ENCODE measurements at places on chromosomes 2 and 18.

DNA sequence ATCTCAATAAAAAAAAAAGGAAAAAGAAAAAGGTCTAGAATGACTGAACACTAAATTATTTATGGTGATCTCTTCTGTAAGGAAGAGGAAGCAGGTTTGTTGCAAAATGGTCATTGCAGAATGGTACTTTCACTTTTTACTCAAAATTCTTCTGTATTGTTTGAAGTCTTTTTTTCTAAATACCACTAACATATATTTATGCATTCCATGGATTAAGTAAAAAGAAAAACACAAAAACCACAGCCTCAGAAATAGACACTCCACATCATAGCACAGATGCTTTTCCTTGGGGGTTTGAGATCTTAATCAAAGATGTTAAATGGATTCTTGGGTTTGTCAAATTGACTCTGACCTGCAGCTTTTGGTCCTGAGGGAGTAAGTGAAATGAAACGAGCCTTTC, 47.4 kb downstream of the RHOB start:
- DNase-seq = no peak

DNA sequence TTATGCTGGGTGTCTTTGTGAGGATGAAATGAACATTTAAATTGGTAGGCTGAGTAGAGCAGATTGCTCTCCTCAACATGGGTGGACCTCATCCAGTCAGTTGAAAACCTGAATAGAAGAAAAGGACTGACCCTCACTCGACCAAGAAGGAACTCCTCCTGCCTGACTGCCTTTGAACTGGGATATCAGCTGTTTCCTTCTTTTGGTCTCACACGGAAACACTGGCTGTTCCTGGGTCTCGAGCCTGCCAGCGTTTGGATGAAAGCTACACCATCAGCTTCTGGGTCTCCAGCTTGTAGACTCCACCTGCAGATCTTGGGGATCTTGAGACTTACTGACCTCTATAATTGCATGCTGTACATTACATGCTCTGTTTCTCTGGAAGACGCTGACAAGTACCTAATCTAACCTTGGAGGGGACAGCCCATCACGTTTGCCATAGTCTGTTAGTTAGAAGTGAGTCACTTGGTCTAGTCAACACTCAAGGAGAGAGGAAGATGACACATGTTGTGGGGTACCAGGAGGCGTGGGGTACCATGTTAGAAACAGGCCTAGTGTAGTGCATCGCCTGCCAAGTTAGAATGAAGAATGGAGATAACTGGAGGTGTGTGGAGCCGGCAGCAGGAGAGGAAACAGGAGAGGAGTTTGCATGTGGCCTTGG, 267.0 kb downstream of the MREG start:
- no peak for DNase-seq

- DNase-seq = no peak
These were observed 306.9 kb upstream of the NT5C1B start for GRCh38 chr2:18896125-18896764.

GRCh38 chr18:57004366-57005121, 142.3 kb upstream of the BOD1L2 start:
- no peak for DNase-seq

DNA sequence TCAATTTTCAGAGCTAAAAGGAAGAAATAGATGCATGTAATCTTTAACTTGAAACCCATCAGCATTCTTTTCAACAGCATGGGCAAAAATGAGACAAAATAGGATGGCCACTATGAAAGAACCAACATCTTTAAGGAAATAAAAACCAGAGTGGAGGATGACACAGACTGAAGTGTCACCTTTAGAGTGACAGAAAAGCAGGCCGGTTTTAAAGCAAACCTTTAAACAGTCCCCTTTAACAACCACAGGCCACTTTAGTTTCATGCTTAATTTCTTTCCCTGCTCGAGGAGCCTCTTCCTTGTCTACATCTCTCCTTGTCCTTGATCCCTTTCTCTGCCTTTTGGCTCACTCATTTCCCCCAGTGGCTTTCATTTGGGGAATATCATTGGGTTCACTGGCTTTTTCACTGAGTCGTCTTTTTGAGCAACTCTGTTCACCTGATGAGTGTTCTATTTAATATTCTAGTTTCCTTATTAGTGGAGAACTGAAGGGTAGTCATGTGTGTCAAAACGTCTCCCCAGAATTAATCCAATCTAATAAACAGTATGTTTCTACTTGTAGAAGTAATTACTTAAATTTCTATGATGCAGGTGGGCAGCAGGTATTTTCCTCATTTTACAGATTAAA, 72.5 kb downstream of the DOCK10 start:
- DNase-seq = no peak

- no peak for DNase-seq
These were observed 1312.3 kb upstream of the PIK3C3 start for GRCh38 chr18:40642692-40643229.

GRCh38 chr2:117512307-117512706, 302.2 kb upstream of the DDX18 start:
- DNase-seq = no peak

DNA sequence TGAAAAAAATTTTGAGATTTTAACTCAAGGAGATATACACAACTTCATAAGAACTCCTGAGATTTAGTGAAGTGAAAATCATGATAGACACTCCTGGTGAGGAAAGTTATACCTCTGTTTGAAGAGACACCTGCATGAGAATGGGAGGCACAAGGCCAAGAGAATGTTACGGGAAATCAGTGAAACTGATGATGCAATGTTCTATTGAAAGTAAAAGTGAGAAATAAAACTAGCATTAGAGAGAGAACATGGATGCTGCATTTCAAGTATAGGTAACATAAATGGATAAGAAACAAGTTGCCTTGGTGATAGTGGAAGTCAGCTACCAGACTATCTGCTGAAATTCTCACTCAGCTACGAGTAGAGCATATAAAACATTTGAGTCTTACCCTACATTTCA, 562.1 kb upstream of the FANCL start:
- DNase-seq = no peak

DNA sequence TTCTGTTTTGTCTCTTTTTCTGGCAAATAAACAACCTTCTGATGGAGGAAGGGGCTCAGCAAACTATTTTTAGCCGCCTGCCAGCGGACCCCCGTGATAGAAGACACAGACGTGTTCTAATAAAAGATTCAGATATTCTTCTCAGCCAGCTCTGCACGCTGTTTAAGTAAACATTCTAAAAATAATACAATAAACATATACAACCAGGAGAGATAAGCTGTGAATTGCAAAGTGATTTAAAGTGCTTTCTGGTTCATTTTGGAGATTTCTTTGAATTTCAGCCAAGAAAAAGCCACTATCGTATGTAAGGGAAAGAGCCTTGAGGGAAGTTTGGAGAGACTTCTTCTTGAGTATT, 201.3 kb downstream of the EPHA4 start:
- no peak for DNase-seq

DNA sequence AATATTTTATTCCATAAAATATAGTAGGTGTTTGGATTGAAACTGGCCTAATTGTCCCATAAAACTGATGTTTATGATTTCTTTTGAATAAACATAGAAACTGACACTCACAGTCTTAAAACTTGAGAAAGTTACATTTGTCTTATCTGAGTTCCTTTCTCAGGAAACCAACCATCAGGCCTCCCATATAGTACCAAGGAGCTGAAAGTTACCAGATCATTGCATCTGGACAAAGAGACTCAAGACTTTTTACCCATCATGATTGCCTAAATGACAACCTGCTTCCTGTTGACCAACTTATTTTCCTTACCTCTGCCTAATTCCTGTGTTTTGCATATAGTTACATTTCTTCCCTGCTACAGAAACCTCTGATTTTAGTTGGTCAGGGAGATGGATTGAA, 137.0 kb upstream of the XPO1 start:
- no peak for DNase-seq

- peak; percentile 34 for DNase-seq
These were observed 335.8 kb downstream of the SMAD2 start for GRCh38 chr18:47594621-47595086.

GRCh38 chr2:106156305-106157296, 37.5 kb downstream of the UXS1 start:
- no peak for DNase-seq

- DNase-seq = no peak
These were observed 274.6 kb downstream of the EIPR1 start for GRCh38 chr2:3102922-3103569.

DNA sequence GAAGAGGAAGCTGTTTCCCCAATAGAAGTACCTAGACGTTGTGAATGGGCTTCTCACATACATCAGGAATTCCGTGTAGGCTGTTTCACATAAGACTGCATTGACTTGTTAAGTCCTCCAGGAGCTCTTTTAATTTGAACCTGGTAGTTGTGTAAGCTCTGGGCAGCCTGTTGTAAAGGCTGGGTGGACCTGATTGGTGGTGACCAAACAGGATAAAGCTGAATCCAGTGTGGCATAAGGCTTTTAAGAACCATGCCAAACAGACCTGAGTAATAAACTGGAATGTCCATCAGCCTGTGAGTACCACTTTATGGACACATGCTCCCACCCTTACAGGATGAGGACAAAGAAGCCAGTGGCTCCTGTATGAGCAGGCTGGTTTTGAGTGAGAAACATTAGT, 24.1 kb downstream of the RMND5A start:
- no peak for DNase-seq

DNA sequence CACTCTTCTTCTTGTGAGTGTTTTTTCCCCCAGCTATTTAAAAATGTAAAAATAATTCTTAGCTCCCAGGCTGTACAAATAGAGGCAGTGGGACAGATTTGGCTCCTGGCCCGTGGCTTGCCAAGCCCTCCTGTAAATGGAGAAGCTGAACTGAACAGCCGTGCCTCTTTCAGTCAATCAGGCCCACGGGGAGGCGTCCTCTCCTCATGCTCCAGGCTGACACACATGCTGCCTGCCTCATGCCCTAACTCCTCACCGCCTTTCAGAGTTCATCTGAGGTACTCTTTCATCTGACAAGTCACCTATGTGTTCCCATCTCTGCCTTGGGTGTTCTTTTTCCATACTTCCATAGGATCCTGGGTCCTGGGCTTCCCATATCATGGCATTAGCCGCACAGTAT, 58.9 kb downstream of the BMP10 start:
- DNase-seq = no peak

DNA sequence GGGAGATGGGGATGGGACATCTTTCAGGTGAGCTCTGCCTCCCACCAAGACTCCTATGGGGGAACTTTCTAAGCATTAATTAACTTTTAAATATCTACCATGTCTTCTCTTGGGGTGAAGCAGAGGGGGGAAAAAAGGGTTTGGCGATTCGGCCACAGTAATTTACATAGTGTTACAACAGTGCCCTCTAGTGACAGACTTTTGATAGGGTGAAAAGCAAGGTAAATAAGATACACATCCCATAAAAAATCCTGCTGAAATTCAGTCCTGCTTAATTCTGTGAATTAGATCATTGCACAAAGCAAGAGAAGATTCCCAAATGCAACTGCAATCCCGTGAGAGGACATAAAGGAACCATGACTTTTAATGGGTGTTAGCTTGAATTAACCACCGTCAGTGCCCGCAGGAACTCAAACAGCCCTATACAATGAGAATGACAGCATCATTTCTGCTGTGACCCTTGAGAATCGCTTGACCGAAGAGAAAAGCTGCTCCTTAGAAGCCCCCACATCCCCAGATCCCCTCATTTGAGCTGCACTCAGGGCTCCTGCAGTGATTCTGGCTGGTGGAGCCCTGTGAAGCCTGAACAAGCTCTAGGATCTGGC, 32.8 kb downstream of the FAM124B start:
- peak; percentile 24 for DNase-seq

- DNase-seq = no peak
These were observed 19.6 kb upstream of the KCNG3 start for GRCh38 chr2:42513252-42513918.

DNA sequence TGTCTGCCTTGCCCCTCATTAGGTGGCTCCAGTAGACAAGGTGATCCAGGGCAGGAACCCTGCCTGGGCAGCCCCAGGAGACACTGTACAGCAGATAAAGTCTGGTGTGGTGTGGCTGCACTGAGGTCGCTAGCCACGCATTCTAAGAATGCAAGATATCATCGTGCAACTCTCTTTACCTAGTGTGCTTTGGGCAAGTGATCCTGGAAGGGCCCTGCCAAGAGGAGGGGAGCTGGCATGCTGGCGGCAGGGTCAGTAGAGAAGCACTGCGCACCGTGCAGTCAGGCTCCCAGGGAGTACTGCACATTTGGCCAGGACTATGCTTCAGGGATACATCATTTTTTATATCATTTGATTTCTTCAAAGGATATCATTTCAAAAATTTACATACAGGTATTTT, 195.3 kb upstream of the SMAD2 start:
- no peak for DNase-seq

DNA sequence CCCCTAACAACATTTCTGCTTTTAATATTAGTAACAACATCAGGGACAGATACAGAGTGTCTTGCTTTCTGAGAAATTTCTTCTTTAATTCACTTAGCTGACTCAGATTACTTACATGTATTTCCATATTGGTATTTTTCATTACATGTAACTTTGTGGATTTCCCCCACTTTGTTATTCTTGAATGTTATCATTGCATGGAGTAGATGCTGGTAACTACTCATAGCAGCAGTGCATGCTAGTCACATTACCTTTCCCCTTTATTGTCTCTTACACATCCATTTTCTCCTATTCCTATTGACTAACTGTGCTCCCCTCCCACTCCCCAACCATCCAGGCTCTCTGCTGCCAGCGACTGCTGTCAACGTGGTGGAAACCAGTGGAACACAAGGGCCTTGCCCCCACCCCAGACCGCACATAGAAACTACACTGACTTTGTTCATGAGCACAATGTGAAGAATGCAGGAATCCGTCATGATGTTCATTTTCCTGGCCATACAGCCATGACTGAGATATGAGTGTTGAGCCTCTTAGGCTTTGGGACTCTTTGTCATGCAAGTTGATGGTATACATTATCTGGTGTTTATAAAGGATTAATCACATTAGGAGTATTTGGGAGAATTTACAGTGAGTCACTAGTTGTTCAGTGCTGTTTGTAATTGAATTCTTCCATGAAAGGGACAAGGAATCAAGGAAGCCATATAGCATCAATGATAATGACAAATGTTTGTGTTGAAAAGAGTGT, 91.0 kb downstream of the EPB41L5 start:
- DNase-seq = no peak

GRCh38 chr2:235595422-235596010, 101.7 kb downstream of the AGAP1 start:
- peak; percentile 73 for DNase-seq

- no peak for DNase-seq
These were observed 134.8 kb upstream of the CREB1 start for GRCh38 chr2:207394812-207395534.

DNA sequence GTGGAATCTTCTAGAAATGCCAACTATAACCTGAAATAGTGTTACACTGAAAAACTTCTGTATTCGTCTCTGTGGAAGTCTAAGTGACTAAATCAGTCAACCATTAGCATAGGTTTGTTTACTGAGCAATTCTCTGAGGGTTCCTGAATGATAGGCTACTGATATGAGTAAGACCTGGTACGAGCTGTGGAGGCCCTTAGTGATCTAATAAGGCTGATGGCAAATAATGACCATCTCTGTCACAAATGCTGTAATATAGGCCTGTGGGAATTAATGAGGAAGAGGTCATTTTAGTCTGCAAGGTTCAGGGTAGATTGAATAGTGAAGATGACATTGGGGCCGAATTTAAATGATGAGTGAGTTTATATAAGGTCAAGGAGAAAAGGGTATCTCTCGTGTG, 82.5 kb downstream of the MGAT5 start:
- no peak for DNase-seq

GRCh38 chr2:109080109-109080508, 48.9 kb upstream of the SH3RF3 start:
- DNase-seq = no peak

- no peak for DNase-seq
These were observed 8.0 kb downstream of the GNLY start for GRCh38 chr2:85702172-85702571.
